ENCODE measurements at places on chromosomes 5 and 9.

DNA sequence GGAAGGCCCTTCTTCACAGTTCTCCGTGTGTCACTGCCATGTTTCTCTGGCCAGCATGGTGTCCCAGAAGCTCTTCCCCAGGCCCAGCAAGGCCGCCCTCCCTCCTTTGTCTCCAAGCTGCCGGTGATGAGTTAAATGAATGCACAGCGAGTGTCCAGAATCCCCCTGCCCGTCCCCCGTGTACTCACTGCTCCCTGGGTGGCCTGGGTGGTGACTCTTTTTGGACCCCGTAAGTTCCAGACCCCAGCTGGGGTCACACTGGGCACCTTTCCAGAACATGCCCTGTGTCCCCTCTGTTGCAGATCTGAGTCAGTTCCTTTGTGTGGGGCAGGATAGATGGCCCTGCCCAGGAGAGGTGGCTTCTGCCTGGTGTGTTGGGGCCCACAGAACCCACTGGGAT lies 95.0 kb downstream of the MRPL36 start:
- no peak for DNase-seq

GRCh38 chr5:168931638-168932345 lies 352.6 kb upstream of the PANK3 start:
- DNase-seq, result no peak

- no peak for DNase-seq
Observed at GRCh38 chr5:110996742-110997141, 74.8 kb upstream of the TSLP start.

- DNase-seq, result no peak
Observed at GRCh38 chr9:126398403-126399058, 71.9 kb downstream of the MVB12B start.

GRCh38 chr9:69599232-69599971 lies 72.8 kb downstream of the APBA1 start:
- no peak for DNase-seq

GRCh38 chr9:115891929-115892328 lies 261.7 kb upstream of the PAPPA start:
- DNase-seq, result no peak

- DNase-seq, result no peak
Observed at GRCh38 chr9:72947984-72948465, 4.8 kb downstream of the ALDH1A1 start.

DNA sequence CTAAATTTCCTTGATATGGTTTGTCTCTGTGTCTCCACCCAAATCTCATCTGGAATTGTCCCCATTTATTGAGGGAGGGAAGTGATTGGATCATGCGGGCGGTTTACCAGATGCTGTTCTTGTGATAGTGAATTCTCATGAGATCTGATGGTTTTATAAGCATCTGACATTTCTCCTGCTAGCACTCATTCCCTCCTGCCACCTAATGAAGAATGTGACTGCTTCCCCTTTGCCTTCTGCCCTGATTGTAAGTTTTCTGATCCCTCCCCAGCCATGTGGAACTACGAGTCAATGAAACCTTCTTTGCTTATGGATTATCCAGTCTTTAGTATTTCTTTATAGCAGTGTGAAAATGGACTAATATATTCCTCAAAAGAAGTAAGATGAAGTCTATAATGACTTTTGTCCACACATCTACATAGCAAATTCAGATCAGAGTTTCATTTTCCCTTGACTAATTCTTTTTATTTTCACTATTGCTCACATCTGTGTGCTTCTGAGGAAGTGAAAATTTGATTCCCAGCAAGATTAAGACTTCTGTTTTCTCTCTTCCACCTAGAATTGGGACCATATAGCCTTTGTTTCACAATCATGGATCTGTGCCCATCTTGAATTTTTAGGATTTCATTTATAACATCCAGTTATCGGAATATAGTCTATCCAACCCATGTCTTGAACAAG lies 393.5 kb downstream of the DMAC1 start:
- DNase-seq, result no peak

GRCh38 chr5:123344816-123345426 lies 78.3 kb downstream of the CEP120 start:
- DNase-seq, result no peak

GRCh38 chr5:128637031-128637430 lies 99.0 kb upstream of the FBN2 start:
- no peak for DNase-seq

- no peak for DNase-seq
Observed at GRCh38 chr5:117094114-117094815, 519.6 kb upstream of the SEMA6A start.

DNA sequence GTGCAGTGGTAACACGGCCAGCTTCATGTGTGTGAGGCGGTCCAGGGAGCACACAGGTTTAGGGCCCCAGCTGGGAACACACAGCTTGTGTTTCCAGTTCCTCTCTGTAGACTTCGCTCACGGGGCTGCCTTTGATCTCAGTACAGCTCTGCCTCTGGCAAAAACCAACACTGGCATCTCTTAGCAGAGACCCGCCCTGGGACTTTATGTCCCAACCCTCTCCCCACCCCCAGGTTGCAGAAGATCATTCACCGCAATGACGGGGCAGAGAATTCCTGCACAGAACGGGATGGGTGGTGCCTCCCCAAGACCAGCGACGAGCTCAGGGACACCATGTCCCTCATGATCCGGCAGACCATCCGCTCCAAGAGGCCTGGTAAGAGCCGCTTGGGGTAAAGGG lies 5.2 kb upstream of the CEL start:
- DNase-seq, result no peak

DNA sequence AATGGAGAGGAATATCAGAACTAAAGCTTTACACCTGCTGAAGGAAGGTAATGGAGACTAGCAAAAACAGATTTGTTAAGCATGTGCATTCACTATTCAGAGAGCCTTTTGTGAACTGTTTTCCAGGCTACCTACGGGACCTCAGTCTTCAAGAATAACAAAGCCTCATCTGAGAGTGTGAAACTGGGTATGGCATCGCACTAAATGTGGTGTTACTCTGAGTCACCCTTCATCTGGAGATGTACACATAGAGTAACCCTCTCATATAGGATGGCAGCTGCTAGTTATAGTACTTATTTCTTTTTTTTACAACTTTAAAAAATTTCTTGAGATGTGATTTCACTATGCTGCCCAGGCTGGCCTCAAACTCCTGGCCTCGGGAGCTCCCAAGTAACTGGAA lies 306.8 kb downstream of the ZNF608 start:
- no peak for DNase-seq

GRCh38 chr9:29976981-29977380 lies 2403.7 kb upstream of the C9orf72 start:
- DNase-seq, result no peak

DNA sequence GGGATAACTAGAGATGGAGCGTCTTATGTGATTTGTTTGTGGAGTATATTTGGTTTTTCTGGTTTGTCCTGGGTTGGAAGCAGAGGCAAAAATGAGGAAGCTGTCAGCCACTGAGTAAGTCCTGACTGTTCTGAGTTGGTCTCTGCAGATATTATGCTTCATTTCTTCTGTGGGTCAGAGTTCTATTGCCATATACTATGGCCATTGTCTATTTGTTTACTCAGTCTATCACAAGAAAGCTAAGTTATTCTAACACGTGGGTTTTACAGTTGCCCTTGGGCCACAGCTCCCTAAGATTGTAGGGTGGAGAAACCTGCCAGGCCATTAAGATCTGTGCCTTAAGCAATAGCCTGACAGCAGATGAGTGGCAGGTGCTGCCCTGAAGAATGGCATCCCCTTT lies 3.0 kb upstream of the CTSV start:
- no peak for DNase-seq

GRCh38 chr5:127006744-127007143 lies 23.6 kb downstream of the MARCHF3 start:
- no peak for DNase-seq

Data from LNCaP clone FGC (cell line).